ENCODE measurements at places on chromosomes 5 and 9.

DNA sequence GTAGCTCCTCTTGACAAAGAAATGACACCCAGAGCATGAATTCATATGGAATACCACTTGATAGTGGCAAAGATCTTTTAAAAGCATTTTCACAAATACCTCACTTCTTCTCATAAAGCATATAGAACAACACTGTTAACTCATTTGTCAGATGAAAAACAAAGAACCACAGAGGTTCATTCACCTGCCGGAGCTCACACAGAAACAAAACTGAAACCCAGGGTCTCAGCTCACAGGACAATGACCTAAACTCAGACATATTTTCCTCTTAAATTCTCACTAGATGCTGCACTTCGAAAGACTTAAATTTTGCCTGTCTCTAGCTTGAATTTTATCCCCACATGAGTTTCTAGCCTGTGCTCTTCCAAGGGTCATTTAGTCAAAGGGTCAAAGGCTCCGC, 339.0 kb downstream of the KCNN2 start:
- no peak for DNase-seq

- no peak for DNase-seq
These were observed 31.1 kb downstream of the OR2K2 start for GRCh38 chr9:111298731-111299598.

- no peak for DNase-seq
These were observed 37.8 kb downstream of the NEURL1B start for GRCh38 chr5:172678902-172679301.

DNA sequence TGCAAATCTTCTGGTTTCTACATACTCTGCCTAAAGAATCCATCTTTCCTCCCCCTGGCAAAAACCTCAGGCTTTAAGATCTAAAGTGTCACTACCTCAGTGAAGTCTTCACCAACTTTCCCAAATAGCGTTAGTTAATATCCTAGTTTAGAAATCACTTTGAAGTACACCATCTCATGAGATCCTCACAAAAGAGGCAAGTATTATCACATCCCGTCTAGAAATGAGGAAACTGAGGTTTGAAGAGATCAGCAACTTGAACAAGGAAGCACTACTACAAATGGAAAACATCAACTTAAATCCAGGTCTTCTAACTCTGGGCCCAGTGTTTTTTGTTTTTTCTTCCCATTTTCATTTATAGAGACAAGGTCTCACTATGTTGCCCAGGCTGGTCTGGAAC, 4.6 kb downstream of the AP3B1 start:
- DNase-seq, result no peak

- no peak for DNase-seq
These were observed 395.6 kb upstream of the MPDZ start for GRCh38 chr9:13674926-13675637.

DNA sequence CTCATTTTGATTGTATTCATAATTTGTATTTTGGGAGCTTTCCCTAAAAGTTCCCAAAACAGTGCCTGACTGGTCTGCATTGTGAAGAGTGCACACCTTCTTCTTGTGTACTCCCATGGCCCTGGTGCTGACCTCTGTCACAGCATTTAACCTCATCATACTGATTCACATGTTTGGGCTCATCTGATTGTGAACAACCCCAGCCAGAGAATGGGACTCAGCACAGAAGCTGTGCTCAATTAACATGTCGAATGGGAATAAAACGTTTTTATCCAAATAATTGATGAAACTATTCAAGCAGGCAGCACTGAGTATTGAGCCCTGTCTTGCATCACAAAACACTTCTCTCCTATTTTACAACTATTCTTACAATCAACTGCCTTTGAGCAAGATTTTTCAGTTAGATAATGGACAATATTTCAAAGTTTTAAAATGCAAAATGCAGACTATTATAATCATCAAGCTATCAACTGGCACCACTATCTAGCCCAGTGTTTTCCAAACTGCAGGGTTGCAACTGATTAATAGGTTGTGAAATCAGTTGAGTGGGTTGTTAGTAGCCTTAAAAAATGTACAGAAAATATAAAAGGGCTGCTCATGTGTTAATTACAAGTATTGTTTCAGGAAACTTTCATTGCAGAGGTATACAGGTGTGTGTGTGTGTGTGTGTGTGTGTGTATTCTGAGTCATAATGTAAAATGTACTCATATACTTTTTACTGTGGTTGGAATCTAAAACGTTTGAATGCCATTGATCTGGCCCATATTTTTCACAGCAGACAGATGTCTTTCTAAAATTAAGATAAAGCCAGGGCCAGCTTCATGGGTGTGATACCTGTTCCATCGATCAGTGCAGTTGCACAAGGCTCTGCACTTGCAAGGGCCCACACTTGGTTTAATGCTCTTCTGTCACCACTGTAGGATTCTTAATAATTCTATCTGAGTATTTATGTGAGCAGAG, 190.5 kb downstream of the PIK3R1 start:
- DNase-seq, result no peak

DNA sequence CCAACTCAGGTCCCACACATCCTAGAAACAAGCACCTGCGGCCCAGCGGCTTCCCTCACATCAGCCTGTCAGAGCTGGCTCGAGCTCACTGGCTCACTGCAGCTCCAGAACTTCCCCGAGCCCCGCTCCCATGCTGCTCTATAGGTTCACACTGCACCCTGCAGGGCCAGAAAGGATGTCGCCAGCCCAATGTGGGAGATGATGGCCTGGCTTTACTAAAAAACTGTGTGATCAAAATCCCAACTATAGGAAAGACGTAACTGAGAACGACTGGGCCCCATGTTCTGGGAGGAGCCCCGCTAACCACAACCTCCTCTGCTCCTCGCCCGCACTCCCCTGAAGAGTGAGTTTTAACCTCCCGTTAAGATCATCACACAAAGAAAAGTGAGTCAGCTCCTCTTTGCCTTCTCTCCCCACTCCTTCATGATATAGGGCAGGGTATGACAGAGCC, 4.6 kb downstream of the SURF4 start:
- DNase-seq, result peak; percentile 40

- DNase-seq, result no peak
These were observed 275.4 kb downstream of the CDH12 start for GRCh38 chr5:22577711-22578110.

GRCh38 chr5:180350296-180350695, 2.8 kb downstream of the GFPT2 start:
- no peak for DNase-seq

DNA sequence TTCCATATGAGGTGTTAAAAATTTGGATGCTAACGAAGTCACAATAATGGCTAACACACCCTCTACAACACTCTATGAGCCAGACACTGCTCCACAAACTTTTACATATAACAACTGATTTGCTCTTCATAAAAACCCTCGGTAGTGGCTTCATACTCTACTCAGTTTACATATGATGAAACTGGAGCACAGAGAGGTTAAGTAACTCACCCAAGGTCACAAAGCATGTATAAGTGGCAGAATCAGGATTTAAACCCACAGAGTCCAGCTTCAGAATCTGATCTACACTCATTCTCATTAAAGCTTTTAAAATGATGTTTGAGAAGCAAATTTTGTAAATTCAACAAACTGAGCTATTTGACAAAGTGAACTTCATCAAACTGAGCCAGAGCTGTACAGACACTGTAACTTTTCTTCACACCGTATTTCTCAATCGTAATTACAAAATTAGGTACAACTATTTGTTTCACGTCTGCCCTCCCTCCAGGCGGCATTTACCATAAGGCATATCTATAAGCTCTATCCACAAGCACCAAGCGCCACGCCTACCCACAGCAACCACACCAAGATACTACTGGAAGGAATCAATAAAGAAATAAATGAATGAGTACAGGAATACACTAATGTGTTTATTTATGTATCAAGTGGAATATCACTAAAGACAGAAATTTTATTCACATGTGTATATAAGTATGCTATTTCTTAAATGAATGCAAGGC, 24.3 kb downstream of the TTC39B start:
- DNase-seq, result no peak

DNA sequence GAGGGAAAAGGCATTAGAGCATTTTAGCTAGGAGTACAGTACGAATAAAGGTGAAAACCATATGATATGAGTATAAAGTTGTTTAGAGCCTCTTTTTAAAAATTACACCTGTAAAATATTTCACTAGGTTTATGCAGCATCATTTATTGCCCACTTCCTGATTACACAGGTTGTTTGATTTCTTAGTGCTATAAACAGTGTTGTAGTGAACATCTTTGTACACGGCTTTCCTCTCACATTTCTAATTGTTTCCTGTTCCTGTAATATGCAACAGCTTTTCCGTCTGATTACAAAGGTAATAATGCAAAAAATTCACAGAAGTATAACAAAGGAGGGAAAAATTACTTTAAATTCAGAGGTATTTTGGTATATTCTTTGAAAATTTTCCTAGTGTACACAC, 13.0 kb downstream of the STOM start:
- DNase-seq, result no peak

GRCh38 chr5:172941067-172941516, 18.1 kb upstream of the RPL26L1 start:
- DNase-seq, result no peak

- DNase-seq, result no peak
These were observed 803.4 kb upstream of the CDH6 start for GRCh38 chr5:30390095-30390494.

DNA sequence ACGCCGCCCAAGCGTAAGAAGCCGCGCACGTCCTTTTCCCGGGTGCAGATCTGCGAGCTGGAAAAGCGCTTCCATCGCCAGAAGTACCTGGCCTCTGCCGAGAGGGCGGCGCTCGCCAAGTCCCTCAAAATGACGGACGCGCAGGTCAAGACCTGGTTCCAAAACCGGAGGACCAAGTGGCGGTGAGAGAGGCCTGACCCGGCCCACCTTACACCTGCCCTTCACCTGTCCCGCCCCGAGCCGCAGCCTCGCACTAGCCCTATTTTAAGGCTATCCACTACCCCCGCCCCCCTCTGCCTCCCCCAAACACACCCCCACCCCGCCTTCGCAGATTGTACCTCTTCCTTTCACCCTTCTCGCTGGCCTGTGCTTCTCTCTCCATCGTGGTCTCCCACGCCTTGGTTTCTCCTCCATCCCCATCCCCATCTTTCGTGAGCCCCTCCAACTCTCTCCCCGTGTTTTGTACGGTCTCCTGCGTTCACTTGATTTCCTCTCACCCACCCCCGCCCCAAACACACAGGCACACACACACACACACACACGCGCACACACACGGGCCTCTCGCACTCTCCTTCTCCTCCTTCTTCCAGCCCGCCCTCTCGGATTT, 1.3 kb downstream of the TLX3 start:
- no peak for DNase-seq

DNA sequence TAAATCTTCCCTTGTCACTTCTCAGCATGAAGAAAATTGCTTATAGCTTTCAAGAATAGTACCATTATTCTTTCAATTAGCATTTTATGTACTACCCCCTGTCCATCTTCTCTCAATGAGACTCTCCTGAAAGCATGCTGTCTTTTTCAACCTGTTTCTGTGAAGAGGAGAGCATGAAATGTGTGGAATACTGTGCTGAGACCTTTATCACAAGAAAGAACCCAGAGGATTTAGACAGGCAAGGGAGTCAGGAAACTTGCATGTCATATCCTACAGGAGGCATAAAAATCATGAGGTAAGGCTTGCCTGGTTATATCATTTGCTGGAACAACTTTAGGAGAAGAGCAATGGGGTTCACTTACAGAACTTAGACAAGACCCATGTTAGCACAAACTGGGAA, 56.7 kb upstream of the LPAR1 start:
- DNase-seq, result no peak

GRCh38 chr5:138466900-138467710, 1.8 kb downstream of the EGR1 start:
- DNase-seq, result peak; percentile 61

DNA sequence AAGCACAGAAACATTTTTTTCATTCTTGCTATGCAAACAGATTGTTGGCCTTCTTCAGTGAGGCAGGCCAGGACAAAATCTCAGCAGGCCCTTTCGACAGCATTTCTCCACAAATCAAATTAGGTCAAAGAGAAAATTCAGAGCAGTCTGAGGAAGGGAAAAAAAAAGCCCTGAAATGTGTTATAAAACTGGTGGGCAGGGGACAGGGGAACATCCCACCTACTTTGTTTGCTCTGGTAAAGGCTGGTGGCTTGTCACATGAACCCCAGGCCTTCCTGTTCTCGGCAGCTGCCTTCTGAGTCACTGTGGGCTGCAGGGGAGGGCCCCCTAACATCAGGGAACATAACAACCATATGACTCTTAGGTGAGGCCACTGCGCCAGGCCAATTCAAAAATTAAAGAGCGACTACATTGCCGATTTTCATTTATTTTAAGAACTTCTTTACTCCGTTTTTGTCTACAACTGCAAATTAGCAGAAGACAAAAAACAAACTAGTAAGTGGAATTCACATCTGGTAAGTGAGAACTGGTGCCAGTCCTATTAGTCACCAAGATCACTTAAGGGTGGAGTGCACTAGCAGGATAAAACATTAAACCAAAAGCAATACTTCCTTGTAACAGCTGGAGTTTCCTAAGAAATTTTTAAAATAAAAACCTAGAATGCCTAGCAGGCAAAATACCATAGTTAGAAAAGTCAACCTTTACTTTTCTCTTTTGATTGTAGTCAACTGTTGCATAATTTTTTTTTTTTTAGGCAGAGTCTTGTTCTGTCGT, 46.2 kb upstream of the DENND4C start:
- DNase-seq, result peak; percentile 49

DNA sequence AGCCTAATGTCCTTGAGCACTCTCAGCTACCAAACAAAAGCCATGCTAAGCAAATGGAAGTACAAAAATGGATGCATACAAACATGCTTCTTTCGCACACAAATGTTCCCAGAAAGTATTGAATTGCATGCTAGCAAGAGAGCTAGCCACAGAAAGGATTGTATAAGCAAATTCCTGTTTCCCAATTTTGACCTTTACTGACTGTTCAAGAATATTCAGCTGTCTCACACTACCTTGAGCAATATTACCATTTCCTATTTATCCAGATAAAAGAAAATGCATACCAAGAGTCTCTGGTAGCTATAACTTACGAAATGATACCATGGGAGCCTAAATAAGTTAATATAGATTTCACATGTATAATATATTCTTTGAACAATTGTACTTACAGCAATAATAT, 264.6 kb downstream of the TMEM167A start:
- no peak for DNase-seq

- DNase-seq, result no peak
These were observed 88.7 kb upstream of the FAM169A start for GRCh38 chr5:74954919-74955318.
